ENCODE measurements at places on chromosomes 7 and 10. TPM values are rescaled to one million over a fixed set of nuclear protein-coding genes. Genes with fewer than 3 reads are reported as not detected.
A peak's percentile ranks its signal among the peaks of the same experiment; 100 is the strongest.

DNA sequence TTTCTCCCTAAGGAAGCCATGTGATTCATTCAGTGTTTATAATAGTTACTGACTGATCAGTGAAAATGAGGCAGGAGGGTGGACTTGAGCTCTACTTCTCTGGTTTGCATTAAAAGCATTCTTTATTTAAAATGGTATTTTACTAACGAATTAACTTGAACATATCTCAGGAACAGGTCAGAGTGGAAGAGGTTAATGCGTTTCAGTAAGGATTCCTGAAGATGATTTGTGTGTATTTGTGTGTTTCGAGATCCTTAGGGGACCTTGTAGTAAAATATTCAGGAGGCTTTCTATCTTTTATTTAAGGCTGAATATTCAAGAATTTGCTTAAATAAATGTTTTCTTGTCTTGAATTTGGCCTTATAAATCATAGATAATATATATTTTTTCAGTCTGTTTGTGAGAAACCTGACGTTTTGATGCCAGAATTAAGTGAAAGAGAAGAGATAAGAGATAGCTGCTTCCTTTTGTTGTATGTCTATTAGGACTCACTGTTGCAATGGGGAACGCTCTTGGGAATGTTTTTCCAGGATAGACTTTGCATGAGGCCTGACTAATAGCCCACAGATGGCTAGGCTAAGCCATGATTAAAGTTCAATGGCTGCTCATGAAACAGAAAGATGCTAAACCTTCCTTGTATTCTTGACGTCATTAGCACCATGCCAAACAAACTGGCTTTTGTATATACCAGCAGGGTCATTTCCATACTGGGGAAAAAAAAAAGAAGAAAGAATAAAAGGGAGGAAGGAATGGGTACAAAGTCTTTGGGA, 93.8 kb upstream of the MTPN start:
- H3K27me3 ChIP-seq = no peaks in the 10 kb centered on the region
- H3K4me1 ChIP-seq = no peaks in the 10 kb centered on the region
- no peaks in the 10 kb centered on the region for H3K36me3 ChIP-seq
- H3K27ac ChIP-seq = no peak overlapping the region

DNA sequence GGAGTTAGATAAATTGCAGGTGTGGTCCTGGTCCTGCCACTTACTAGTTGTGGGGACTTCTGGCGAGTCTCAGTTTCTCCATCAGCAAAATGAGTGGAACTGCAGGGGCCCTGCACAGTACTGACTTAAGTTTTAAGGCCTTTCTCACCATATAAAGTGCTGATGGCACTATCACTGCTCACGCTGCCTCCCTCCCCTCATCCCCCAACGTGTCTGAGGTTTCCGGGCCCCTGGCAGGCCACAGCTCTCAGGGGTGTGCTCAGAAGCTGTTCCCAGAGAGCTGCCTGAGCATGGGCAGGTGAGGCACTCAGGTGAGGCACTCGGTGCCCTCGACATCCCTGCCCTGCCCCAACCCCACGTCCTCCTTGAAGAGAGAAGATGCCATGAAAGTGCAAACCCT, 74.2 kb downstream of the VOPP1 start:
- no peaks in the 10 kb centered on the region for H3K27me3 ChIP-seq
- H3K4me3 ChIP-seq = no peak overlapping the region
- H3K27ac ChIP-seq = no peak overlapping the region

- DNase-seq = peak; percentile 76
- no peak overlapping the region for H3K4me3 ChIP-seq
- H3K27me3 ChIP-seq = no peaks in the 10 kb centered on the region
- no peak overlapping the region for H3K27ac ChIP-seq
Observed at GRCh38 chr10:126207313-126207771, 180.9 kb downstream of the ADAM12 start.

DNA sequence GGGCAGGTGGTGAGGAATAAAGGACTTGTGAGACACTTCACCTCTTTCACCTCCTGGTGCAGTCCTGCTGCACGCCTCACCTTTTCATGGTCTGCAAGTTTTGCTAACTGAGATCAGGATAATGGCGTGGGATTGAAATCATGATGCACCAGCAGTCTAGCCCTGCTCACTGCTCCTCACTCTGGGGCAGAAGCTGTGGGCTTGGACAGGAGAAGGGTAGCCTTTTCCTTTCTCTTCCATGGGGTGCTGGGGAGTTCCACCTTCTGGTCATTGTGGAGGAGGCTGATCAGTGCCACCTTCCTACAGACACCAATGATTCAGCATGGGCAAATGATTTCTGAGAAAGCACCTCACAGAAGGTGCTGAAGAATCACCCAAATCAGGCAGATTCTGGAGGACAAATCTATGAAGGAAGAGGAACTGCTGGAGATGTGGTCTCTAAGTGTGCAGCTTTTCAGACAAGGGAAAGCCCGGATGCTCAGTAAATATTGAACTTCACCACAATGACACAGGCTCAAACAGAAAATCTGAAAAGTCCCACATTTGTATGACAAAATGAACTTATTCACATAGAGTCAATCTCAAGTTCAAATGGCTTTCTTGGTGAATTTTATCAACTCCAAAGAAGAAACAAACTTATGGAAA, 19.7 kb downstream of the MBL2 start:
- peaks cover 3% of the 10 kb centered on the region for H3K4me1 ChIP-seq
- H3K36me3 ChIP-seq = no peaks in the 10 kb centered on the region
- H3K4me3 ChIP-seq = no peak overlapping the region
- H3K27me3 ChIP-seq = peaks cover 2% of the 10 kb centered on the region
- DNase-seq = no peak
- no peak overlapping the region for H3K27ac ChIP-seq

DNA sequence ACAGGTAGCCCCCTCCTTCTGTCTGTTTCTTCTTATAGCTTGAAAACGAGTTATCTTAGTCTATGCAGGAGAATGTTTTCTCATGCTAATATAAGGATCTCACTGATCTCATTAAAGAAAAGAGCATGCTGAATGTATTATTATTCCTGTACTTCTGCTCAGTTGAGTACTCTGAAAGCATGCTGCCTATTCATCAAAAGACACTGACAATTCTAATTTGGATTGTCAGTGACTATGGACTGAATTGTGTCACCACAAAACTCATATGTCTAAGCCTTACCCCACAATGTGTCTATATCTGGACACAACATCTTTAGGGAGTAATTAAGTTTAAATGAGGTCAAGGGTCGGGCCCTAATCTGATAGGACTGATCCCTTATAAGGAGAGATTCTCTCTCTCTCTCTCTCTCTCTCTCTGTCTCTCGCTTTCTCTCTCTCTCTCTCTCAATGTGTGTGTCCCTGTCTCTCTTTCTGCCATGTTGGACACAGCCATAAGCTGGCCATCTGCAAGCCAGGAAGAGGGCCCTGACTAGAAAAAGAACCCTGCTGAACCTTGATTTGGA, 98.4 kb downstream of the GNAT3 start:
- H3K36me3 ChIP-seq = no peaks in the 10 kb centered on the region
- H3K27ac ChIP-seq = no peak overlapping the region
- H3K4me3 ChIP-seq = no peak overlapping the region
- no peaks in the 10 kb centered on the region for H3K27me3 ChIP-seq
- H3K4me1 ChIP-seq = peaks cover 3% of the 10 kb centered on the region

Gene NHLRC2
- total RNA-seq = 15.3 TPM

Data from IMR-90 (cell line).